Naive thymus-derived CD8-positive, alpha-beta T cell (primary cell): ENCODE measurements at places on chromosomes 6 and 20.

DNA sequence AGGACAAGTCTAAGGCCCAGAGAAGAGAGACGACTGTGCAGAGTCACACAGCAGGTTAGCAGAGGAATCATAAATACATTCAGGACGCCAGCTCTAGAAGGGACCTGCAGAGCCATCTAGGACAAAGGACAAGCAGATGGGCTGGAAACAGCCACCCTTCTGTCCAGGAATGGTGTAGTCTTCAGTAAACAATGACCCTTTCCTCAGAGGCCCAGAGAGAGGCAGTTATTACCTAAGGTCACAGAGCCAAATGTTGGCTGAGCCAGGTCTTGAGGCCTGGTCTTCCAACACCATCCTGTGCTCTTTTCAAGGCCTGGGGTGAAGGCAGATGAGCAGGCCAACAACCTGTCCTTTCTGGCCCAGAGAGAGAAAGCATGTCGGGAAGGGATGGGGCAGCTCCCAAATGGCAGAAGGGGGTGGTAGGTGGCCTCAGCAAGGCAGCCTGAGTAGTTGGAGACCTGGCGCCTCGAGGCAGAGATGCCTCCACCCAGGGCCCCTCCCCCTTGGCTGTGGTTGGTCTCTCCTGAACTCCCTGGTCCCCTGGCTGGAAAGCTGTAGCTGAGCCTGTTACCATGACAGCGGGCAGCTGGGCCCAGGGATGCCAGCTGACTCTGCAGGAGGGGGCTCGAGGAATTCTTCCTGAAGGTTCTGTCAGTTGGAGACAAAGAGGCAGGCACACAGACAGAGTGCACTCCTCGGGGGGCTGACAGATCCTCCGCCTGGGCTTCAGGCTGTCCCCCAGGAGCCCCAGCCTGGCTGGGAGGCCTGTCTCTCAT lies 24.8 kb downstream of the EPB41L1 start:
- DNase-seq = no peak

DNA sequence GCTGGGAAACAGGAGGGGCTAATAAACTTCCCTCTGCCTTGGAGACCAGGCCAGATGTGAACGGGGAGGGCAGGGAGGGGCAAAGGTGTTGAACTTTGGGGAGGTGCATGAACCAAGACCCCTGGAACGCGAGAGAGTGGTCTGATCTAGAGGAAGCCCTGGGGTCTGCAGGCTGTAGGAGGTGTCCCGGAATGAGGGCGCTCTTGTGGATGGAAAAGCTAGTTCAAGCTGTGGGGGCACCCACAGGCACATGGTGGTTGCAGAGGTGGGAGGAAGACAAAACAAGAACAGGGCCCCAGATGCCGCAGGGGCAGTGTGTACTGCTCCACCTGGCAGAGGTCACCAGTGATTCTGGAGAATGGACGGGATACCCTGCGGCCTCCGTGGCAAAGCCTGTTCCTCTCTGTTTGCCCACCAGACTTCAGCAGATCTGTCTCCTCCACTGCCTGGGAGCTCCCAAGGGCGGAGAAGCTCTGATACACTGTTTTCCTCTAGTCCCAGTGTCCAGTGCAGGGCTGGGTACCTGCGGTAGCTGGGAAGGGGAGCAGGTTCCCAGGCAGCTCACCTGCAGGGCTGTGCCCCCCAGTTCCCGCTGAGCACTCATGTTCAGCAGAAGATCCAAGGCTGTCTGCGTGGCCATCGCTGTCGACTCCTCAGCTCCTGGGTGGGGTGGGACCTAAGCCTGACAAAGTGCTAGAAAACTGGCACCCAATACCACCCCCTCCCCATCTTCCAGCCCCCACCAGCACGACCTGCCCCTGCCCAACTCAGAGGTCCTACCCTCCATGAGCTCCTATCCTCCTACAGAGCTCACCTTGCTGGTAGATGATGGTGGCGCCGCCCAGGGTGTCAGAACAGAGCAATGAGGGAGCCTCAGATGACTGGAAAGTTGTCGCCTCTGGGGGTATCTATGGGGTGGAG lies 14.7 kb downstream of the ZNF335 start:
- no peak for DNase-seq

DNA sequence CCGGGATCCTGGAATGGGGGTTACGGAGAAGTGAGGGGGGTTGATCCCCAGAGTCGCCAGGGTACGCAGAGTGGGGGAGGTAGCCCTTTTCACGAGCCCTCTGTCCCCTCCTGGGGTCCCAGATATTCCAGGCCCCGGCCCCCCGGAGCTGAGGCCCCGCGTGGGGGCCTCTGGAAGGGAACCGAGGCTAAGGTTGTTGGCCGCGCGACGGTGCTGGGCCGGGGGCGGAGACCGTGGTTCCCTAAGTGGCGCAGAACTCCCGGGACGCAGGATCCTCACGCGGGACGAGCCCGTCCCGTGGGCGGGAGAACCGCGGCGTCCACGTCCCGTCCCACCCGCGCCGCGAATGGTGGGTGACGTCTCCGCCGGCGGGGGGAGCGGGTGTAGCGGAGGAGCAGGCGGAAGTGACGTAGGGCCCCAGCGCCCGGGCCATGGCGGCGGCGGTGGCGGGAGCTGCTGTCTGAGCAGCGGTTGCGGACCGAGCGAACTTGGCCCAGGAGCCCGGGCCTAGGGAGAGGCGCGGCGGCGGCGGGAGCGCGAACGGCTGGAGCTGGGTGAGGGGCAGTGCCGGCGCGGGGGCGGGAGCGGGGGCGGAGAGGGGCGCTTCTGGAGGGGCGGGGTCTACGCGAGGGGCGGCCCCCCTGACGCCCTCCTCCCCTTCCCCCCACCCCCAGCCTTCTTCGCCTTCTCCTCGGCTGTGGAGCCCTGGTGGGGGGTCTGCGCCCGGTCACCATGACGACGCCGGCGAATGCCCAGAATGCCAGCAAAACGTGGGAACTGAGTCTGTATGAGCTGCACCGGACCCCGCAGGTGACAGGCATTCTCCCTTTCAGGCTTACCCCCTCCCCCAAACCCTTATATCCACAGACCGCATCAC lies at the start of gene RING1:
TSS of gene RING1 (plus strand) at position 410 of the 877 bp plus-strand sequence. CDS start at position 733, 323 bp downstream.
- peak; percentile 90 for DNase-seq

- DNase-seq = no peak
Observed at GRCh38 chr6:70285201-70285600, 17.7 kb downstream of the COL9A1 start.

DNA sequence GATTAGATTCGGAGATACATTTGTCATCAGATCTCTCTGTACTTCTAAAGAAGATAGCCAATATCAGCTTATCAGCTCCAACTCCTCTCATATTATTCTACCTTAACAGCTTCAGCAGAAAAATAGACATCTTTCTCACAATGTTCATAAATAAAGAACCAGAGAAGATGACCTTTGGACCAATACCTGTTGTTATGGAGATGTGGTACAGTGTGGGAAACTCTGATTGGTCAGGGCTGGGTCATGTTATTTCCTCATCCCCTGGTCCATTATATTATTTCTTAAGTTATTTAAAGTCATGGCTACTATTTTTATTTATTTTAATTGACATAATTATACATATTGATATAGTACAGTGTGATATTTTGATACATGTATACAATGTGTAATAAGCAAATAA lies 35.9 kb upstream of the POLR1H start:
- no peak for DNase-seq

DNA sequence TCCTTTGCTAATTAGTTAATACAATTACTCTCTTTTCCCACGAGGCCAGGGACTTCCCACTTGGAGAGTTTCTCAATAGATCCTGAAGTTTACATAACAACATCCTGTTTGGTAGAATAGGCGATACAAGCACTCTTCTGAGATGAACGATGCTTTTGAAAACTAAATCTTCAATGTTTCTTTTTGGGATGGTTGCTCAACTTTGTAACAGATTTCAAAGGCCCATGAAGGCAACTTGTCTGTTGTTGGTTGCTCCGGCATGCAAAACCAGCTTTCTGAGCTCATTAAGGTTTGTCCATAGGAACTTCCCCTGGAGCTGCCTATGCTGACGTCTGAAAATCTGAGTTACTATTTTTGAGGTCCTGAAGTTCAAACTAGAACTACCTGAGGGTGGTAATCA lies 25.9 kb upstream of the ROS1 start:
- DNase-seq = no peak

- DNase-seq = no peak
Observed at GRCh38 chr6:152696522-152696921, 1.2 kb upstream of the MYCT1 start.

DNA sequence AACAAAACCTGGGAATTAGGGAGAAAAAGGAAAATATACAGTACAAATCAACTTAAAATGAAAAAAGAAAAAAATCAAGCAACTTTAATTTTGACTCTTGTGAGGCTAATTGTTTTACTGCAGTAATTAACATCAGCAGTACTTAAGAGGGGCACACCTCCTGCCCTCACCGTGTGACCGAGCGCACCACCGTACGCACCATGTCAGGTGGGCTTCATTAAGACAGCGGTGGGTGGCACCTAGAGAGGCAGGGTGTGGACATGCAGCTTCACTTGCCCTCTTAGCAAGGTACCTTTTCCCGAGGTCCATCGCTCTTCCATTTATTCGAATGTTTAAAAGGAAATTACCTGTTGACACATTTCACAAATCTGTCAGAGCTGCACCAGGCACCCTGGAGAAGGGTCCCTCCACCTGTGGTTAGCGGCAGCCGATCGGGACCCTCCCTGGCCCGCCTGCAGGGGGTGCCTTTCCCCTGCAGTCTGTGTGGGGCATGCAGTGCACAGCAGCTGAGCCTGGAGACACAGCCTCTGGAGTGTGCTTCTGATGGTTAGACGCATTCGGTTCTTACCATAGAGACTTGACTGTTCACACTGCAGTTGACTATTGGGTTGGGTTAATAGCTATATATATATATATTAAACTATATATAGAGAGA lies 184.1 kb downstream of the TMEM242 start:
- no peak for DNase-seq

DNA sequence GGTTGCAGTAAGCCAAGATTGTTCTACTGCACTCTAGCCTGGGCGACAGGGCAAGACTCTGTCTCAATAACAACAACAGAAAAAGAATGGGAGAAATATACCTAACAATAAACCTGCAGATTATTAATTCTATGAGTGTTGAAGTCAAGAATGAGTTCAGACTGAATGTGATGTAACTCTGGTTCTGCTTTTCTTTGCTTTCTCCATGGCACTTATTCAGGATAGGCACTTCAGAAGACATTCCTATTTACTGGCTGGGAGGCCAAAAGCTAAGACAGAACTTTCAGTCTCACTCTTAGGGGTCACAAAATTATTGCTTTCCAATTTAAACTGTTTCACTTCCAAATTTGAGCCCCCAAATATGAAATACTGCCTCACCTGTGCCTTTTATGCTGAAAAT lies 15.7 kb upstream of the PRIM2 start:
- DNase-seq = no peak

GRCh38 chr6:38739532-38739931 lies 24.4 kb downstream of the DNAH8 start:
- DNase-seq = no peak

DNA sequence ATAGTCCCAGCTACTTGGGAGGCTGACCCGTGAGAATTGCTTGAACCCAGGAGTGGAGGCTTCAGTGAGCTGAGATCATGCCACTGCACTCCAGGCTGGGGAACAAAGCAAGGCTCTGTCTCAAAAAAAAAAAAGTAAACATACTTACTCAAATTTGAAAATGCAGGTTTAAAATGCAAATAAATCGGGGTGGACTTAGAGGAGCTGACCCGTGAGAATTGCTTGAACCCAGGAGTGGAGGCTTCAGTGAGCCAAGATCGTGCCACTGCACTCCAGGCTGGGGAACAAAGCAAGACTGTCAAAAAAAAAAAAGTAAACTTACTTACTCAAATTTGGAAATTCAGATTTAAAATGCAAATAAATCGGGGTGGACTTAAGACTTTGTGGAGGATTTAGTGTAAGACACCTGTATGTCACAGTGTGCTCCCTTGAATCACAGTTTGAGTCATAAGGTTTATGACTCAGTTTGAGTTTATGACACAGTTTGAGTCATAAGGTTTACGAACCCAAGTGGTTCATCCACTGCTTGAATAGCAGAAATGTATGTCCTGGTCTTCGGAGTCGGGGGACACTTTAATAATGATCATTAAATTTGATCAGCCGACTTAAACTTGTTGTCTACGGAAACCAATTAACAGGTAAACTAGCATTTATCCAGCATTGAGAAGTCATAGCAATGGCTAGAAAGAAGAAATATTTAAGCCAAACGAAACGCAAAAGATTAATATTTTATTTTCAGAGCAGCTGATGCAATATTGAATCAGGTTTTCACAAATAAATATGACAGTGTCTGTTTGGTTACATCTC lies 6.8 kb upstream of the MRPS10 start:
- DNase-seq = no peak

DNA sequence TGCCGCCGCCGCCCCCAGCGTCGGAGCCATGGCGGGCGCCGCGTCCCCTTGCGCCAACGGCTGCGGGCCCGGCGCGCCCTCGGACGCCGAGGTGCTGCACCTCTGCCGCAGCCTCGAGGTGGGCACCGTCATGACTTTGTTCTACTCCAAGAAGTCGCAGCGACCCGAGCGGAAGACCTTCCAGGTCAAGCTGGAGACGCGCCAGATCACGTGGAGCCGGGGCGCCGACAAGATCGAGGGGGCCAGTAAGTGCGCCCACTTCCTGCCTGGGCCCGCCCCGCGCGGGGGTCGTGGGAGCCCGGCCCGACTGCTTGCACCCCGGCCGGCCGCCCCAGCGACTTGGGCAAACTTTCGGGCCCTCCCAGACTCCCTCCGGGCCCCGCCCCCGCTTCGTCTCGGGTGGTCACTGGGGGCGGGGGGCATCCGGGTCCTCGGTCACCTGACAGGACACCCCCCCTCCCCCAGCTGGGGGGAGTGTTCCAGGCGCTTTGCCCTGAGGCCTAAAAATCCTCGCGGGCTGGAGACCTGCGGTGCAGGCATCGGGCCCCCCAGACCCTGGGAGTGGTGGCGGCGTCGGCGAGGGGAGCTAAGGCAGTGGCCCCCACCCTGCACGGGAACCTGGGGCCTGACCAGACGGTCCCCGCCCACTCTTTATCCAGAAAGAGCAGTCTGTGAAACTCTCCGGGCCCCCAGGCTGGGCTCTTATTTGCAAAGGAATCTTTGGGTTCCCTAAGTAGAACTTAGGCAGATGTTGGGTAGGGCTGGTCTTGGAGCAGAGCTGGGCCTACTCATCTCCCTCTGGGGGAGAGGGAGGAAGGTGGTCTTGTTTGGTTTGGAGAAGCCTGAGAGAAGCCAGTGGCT lies 501 bp downstream of the PLCG1 start:
- peak; percentile 73 for DNase-seq

- no peak for DNase-seq
Observed at GRCh38 chr6:33189625-33190448, 2.4 kb downstream of the COL11A2 start.

DNA sequence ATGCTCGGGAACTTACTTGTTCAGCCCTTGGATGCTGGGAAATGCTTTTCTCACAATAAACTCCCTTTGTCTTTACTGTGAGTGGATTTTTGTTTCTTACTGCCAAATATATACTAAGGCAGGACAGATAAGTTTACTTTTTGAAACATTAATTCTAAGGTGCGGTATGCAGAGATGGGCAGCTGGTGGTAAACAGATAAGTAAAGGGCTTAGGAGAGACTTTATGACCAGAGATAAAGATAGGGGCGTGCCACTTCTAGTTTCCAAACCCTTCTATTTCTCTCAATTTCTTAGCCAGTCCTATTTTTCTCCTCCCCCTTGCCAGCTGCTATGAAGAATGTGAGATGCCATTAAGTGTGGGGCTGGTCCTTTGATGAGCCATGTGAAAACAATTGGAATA lies 16.3 kb downstream of the SAMD3 start:
- no peak for DNase-seq

- DNase-seq = no peak
Observed at GRCh38 chr6:56652231-56652630, 9.5 kb upstream of the DST start.

GRCh38 chr6:70051197-70052124 lies 185.1 kb downstream of the COL19A1 start:
- DNase-seq = no peak

GRCh38 chr20:54179946-54180345 lies 6.2 kb upstream of the CYP24A1 start:
- no peak for DNase-seq

- DNase-seq = no peak
Observed at GRCh38 chr6:128500014-128500413, 20.4 kb downstream of the PTPRK start.
